Left renal cortex interstitium (tissue), 4 donors: ENCODE measurements at places on chromosomes 5 and 9. TPM values are rescaled to one million over a fixed set of nuclear protein-coding genes. Genes with fewer than 3 reads are reported as not detected.

- no peak for DNase-seq
Observed at GRCh38 chr9:94526951-94527350, 27.9 kb upstream of the PCAT7 start.

- DNase-seq = no peak
Observed at GRCh38 chr5:138000102-138000723, 32.7 kb downstream of the FAM13B start.

DNA sequence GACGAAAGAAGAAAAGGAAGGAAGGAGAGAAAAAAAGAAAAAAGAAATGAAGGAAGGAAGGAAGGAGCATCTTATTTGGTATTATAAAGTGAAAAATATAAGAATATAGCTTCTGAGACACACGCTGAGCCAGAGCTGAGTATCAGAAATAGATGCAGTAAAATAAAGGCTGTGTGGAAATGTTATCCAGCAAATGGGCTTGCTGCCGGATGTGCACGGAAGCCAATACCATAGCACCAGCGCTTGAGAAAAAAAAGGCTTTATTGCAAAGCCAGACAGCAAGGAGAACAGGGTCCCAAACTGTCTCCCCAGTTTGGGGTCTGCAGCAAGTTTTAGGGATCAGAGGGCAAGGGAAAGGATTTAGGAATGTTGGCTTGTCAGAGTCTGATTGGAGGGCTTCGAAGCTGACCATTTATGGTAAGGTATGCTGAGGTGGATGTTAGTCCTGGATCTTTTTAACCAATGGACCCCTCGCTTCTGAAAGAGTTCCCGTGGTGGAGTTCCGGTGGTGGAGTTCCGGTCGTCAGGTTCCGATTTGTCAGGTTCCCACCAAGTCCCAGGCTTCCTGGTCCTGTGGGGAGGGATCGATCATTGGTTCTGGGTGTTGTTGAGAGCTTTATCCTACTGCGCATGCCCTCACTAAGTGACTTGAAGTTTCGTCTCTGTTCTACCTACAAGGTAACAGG is 70.4 kb downstream of the SFXN1 start:
- no peak for DNase-seq

GRCh38 chr9:27362447-27363210 is 65.7 kb upstream of the EQTN start:
- DNase-seq = no peak

DNA sequence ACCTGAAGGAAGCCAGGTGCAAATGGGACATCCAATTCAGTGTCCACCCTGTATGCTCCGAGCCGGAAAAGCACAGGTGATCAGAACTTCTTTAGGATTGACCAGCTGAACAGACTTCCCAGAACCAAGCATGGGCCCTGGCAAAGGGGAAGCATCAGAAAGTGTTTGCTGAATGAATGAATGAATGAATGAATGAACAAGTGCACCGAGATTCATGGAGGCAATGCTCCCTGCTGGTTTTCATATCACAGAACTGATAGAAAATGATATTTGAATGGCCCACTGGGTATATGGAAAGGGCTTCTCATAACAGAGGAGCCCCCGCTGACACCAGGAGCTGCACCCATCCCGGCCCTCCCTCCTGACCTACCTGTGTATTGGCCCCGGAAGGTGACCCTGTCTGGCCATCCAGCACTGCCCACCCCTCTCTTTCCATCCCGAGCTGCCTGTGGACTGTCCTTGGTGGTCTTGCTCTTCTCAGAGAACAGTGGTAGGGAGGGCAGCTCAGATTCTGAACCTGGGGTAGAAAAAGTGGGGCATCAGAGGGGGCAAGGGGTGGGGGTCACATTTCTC is 15.9 kb downstream of the ORM2 start:
- DNase-seq = no peak

GRCh38 chr5:177565046-177565445 is 10.7 kb upstream of the FAM193B start:
- no peak for DNase-seq

- DNase-seq = no peak
Observed at GRCh38 chr9:97526895-97527575, 25.6 kb downstream of the TMOD1 start.

DNA sequence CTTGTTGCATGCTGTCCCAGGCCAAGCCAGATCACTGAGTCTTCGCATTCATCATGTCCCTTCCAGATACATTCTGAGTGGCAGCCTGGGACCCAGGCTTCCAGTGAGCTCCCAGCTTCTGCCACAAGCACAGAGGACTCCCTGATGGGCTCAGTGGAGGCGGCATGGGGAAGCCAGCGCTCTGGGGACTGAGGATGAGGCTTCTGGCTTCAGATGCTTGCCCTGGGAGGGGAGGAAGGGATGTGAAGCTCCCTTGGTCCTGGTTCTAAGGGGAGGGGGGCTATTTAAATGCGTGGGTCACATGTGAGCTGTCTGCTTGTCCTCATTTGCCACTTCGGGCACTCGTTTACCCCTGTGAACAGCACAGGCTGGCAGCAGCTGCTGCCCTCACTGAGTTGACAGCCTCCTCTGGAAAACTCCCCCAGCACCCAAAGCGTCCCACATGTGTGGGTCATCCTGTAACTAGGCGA is 174.0 kb downstream of the NR3C1 start:
- DNase-seq = no peak

- DNase-seq = no peak
Observed at GRCh38 chr9:93343663-93344062, 107.8 kb upstream of the FAM120A start.

DNA sequence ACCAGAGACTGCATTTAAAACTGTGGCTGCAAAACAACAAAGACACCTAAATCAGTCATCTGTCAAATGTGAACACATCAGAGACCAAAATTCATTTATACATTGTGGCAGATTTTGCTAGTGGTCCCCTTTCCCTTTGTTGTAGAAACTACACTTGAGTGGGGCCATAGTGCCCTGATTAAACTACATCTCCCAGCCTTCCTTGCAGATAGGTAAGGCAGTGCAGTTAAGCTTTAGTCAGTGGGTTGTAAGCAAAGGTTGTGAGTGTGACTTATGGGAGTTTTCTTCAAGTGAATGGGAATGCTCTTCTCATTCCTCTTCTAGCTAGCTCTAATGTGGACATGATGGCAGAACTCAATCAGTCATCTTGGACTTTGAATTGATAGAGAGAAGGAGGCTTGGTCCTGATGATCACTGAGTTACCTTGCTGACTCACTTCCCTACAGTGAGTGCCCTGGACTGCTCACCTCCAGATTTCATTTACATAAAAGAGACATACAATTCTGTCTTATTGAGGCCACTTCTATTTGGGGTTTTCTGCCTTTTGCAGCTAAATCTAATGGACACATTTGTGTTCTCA is 35.2 kb upstream of the SPARC start:
- DNase-seq = no peak

DNA sequence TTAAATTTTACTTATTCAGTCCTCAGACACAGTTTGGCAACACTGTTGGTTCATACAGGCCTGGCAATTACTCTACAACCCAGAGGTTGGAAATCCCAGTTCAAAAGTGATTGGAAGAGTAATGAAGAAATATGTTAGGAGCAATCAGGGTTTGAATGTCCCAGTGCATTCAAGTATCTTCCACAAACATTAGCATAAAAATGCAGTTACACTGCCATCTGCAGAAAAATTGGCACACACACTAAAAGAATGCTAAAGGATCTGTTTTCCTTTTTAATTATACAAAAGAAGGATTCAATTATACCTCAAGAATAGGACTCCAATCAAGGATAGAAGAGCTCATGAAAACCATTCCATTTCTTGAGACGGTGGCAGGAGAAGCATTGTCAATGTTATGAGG is 130.2 kb downstream of the DNAH5 start:
- no peak for DNase-seq

- DNase-seq = no peak
Observed at GRCh38 chr5:169100735-169101075, 200.2 kb downstream of the SLIT3 start.

- no peak for DNase-seq
Observed at GRCh38 chr5:174355208-174355612, 309.7 kb downstream of the NSG2 start.

GRCh38 chr5:107874795-107875194 is 204.1 kb upstream of the EFNA5 start:
- DNase-seq = no peak

DNA sequence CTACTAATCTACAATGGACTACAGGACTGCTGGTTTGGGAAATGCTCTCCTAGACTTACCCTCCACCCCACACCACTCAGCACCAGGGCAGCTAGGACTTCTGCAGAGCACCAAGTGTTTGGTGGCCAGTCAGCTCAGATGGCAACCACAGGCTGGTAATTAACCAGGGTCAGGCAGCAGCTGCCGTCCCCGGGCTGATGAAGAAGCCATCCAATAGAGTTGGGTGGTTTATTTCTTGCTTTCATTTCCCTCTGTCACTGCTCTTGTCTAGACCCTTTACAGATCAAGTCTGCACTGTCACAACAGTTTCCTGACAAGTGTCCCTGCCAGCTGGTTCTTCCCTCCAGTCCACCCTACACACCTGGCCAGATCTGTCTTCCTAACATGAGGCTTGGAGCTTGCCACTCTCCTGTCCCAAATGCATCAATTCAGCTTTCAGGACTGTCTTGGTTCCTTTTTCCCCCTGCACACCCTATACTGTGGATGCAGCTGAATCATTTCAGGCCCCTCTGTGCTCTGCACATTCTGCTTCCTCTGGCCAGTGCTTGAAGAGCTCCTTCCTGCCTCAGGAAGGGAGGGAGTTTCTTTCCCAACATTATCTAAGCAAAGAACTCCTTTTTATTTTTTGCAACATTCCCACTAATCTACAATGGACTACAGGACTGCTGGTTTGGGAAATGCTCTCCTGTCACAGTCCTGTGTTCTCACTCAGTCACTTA is 30.2 kb upstream of the HSPA9 start:
- no peak for DNase-seq

DNA sequence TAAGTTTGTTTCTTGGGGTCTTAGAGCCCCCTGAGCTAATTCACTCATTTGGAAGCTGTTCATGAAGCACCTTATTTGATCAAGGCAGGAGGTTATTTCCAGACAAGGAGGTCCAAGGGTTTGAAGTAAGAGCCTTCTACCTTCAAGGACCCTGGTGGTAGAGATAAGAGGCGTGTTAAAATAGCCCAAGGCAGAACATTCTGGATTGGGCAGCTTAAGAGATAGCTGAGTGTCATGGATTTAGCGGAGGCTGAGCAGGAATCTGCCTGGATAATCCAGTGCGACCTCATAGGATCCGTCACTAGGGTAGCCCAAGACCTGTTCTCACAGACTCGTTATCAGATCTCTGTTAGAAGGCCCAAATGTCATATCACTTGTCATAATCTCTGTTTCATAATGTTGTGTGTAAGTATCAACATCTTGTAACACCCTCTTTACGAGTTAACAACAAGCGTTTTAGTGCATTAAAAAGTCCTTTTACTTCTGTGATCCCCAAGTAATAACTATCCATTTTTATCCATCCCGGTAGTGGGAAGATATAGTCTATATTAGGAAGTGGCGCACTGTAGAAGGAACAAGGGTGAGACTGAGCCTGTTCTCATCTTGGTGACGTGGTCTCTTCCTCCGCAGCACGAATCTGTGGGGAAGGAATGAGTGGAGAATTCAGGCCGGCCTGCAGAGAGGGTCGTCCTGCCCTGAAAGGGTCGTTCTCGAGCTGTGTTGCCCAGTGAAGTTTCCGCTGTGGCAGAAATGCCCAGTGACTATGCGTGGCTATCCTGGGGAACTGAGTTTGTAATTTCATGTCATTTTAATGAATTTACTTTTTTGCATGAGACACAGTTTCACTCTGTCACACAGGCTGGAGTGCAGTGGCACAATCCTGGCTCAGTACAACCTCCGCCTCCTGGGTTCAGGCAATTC is 28.8 kb downstream of the SLC25A25 start:
- no peak for DNase-seq

GRCh38 chr5:19035816-19036215 is 952.2 kb downstream of the CDH18 start:
- no peak for DNase-seq

GTF3C5 gene
- polyA plus RNA-seq = 85.1 TPM

PCDHGB1 gene
- 1.8 TPM for polyA plus RNA-seq

IFNA21 gene
- polyA plus RNA-seq = not detected

DBN1 gene
- 235 TPM for polyA plus RNA-seq

ORM2 gene
- not detected for polyA plus RNA-seq

C1QTNF3 gene
- polyA plus RNA-seq = 50.9 TPM

SHISAL2B gene
- polyA plus RNA-seq = not detected
